ENCODE measurements at places on chromosomes 7 and 10.

- H3K4me1 ChIP-seq: no peaks in the 10 kb centered on the region
- no peak within 1 kb of the TSS for H3K4me3 ChIP-seq
- no peak within 1 kb of the TSS for H3K27ac ChIP-seq
- no peaks in the 10 kb centered on the region for H3K27me3 ChIP-seq
- H3K36me3 ChIP-seq: no peaks in the 10 kb centered on the region
Measured at GRCh38 chr7:151186640-151187408, at the start of gene ASB10. Gene ASB10, minus strand, starts transcription at chr7:151187250. Its CDS starts 120 bp downstream, at chr7:151187130.

DNA sequence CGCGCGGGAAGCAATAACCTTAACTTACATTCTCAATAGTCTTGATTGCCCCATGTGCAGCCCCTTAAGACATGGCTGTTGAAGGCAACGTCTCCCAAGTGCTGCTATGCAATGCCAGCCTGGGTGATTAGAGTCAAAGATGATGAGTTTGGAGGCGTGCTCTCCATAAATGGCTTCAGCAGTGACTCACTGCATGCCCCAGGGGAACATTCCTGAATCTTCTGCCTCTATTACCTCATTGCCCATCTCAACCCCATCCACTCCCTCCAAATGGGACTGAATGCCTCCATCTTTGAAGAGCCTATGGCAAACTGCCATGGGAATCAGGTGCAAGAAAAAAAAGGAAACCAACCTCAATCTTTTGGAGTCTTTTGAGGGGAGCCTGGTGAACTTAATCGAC, 282.8 kb downstream of the SNX10 start:
- no peak overlapping the region for H3K27ac ChIP-seq
- H3K27me3 ChIP-seq: no peaks in the 10 kb centered on the region
- no peaks in the 10 kb centered on the region for H3K4me1 ChIP-seq
- DNase-seq: no peak
- H3K4me3 ChIP-seq: no peak overlapping the region

DNA sequence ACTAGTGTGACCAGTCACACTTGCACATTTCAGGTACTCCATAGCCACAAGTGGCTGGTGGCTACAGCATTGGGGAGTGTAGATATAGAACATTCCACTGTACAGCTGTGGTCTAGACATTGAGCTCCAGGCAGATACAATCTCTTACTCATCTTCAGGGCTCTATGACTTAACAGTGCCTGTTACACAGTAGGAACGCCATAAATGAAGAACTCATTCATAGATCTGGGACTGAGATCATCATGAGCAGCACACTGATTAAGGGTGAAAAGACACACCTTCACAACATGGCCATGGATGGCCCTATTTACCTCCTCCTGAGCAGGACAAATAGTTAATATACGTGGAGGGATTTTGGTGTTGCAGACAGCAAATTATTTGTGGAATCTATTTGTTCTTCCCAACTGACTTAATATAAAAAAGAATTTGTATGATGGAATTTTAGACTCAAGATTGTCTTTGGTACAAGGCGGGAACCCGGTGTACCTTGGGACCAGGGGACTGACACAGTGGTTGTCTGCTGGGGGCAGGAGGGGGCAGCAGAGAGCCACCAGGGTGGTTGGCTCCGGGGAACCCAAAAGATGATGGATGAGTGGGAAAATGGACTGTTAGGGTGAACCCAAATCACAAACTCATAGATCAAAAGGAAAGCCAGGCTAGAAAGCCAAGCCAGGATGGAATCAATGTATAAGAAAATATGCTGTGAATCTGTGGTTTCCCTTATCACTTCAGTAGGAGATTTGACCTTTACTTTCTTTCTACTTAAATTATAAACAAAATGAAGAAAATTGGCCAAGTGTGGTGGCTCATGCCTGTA, 24.3 kb upstream of the CPA2 start:
- H3K36me3 ChIP-seq: no peaks in the 10 kb centered on the region
- no peak overlapping the region for H3K27ac ChIP-seq
- no peak overlapping the region for H3K4me3 ChIP-seq
- no peaks in the 10 kb centered on the region for H3K27me3 ChIP-seq

DNA sequence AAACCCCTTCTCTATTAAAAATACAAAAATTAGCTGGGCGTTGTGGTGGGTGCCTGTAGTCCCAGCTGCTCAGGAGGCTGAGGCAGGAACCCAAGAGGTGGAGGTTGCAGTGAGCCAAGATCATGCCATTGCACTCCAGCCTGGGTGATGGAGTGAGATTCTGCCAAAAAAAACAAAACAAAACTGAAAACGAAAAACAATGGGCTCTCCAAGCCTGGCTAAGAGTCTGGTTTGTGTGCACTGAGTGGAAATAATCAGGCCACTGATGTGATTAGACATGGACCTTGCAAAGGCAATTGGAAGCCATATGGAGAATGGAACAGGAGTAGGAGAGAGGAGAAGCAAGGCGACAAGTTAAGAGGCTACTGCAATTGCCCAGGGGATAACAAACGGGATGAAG, 60.1 kb upstream of the GSDME start:
- H3K4me3 ChIP-seq: no peak overlapping the region
- no peaks in the 10 kb centered on the region for H3K36me3 ChIP-seq
- H3K27ac ChIP-seq: no peak overlapping the region
- no peaks in the 10 kb centered on the region for H3K4me1 ChIP-seq

DNA sequence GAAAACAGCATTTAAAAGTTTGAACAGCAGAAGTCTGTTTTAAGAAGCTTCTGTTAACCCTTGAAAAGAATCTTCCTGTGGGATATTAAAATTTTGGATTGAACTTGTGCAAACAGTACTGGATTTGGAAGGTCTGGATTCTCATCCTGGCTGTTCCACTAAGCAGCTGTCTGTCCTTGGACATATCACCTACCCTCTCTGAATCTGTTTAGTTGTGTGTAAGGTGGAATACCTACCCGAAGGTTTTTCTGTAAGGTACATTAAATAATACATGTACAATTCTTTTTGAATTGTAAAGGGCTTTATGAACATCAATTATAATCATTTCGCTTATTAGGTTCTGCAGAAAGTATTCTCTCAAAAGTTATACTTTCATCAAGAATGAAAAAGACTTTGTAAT, 2.2 kb downstream of the PDCD4 start:
- peak overlapping the region; percentile 8 for H3K27ac ChIP-seq
- DNase-seq: no peak
- H3K27me3 ChIP-seq: no peaks in the 10 kb centered on the region
- peaks cover 19% of the 10 kb centered on the region for H3K4me1 ChIP-seq

- H3K4me1 ChIP-seq: no peaks in the 10 kb centered on the region
- H3K27me3 ChIP-seq: no peaks in the 10 kb centered on the region
- no peak overlapping the region for H3K27ac ChIP-seq
- H3K4me3 ChIP-seq: no peak overlapping the region
- no peaks in the 10 kb centered on the region for H3K36me3 ChIP-seq
Measured at GRCh38 chr7:3134745-3135144, 91.1 kb upstream of the CARD11 start.

DNA sequence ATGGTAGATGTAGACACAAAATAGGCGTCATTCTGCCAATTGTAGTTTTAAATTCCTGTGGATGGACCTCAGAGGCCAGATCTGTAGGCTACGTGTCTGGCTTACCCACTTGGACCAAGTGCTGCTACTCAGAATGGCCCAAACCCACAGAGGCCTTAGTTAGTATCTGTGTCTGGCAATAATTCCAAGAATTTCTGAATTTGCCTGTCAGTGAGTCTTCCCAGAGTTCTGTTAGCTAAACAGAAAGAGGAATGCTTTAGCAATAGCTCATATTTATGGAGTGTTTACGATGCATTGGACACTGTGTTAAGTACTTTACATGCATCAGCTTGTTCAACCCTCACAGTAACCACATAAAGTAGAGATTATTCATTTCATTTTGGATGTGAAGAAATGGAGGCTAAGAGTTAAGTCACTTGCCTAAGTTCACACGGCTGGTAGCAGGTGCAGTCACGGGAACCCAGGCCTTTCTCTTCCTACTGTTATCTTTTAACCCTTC, 231.8 kb downstream of the PTEN start:
- H3K4me1 ChIP-seq: no peaks in the 10 kb centered on the region
- no peaks in the 10 kb centered on the region for H3K27me3 ChIP-seq
- no peaks in the 10 kb centered on the region for H3K36me3 ChIP-seq
- DNase-seq: no peak
- H3K27ac ChIP-seq: no peak overlapping the region

GRCh38 chr10:73759512-73760115, 15.4 kb downstream of the SEC24C start:
- H3K27me3 ChIP-seq: no peaks in the 10 kb centered on the region
- H3K36me3 ChIP-seq: peaks cover 73% of the 10 kb centered on the region
- DNase-seq: peak; percentile 49
- H3K4me1 ChIP-seq: peaks cover 4% of the 10 kb centered on the region
- no peak overlapping the region for H3K4me3 ChIP-seq

GRCh38 chr7:8436965-8437364, 3.6 kb downstream of the NXPH1 start:
- no peak overlapping the region for H3K4me3 ChIP-seq
- no peaks in the 10 kb centered on the region for H3K4me1 ChIP-seq
- DNase-seq: no peak
- H3K36me3 ChIP-seq: no peaks in the 10 kb centered on the region
- H3K27ac ChIP-seq: no peak overlapping the region

GRCh38 chr7:33814936-33815335, 90.4 kb upstream of the BMPER start:
- H3K27me3 ChIP-seq: no peaks in the 10 kb centered on the region
- DNase-seq: no peak
- H3K36me3 ChIP-seq: no peaks in the 10 kb centered on the region
- no peaks in the 10 kb centered on the region for H3K4me1 ChIP-seq

GRCh38 chr10:5448333-5449001, 36.1 kb downstream of the NET1 start:
- DNase-seq: no peak
- H3K27me3 ChIP-seq: no peaks in the 10 kb centered on the region
- peak overlapping the region; percentile 87 for H3K27ac ChIP-seq
- H3K4me3 ChIP-seq: peak overlapping the region; percentile 67

DNA sequence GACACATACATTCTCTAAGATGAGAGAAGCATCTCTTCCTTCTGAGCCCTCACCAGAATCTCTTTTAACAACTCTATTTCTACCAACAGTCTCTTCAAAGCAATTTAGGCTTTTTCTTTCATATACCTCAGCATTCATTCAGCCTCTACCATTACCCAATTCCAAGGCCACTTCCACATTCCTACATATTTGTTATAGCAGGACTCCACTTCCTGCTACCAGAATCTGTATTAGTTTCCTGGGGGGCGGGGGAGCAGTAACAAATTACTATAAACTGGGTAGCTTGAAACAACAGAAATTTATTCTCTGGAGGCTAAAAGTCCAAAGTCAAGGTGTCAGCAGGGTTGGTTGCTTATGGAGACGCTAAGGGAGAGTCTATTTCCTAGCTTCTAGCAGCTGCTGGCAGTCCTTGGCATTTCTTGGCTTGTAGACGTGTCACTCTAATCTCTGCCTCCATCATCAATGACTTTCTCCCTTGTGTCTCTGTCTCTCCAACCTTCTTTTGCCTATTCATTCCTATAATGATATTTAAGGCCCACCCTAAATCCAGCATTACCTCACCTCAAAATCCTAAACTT, 7.4 kb downstream of the PRPS1L1 start:
- no peak for DNase-seq
- no peaks in the 10 kb centered on the region for H3K27me3 ChIP-seq
- H3K36me3 ChIP-seq: no peaks in the 10 kb centered on the region
- peak overlapping the region; percentile 10 for H3K27ac ChIP-seq

DNA sequence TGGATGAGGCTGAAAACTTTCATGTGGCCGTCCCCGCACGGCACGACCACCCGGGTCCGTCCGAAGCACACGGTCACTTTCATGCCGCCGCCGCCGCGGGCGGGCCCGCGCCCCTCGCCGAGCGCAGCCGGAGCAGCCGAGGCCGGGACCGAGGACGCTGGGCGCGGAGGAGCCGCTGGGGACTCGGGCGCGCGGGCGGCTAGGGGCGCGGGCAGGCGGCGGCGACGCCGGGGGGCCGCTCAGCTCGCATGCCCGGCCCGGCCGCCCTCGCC, 247 bp downstream of the PARD3 start:
- peak overlapping the region; percentile 66 for H3K27ac ChIP-seq
- no peak for DNase-seq
- no peaks in the 10 kb centered on the region for H3K4me1 ChIP-seq

DNA sequence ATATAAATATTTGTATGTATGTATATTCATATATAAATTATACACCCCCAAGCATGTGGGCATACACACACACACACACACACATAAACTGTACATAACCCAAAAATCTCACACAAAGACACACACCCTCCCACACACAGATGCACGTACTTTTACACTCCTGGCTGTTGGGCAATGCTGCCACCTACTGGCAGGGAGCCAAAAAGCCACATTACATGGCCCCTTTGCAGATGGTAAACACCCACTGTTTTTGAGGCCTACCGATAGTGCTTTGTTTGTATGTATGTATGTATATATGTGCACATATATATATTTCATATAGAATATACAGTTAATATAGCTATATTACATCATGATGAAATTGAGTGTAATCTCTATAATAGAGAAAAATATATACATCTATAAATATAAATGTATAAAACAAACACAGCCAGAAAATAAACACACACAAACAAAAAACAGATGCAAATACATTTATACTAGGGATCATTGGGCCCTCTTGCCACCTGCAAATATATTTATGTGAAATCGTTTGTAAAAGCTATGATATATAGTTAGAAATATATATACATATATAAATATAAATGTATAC, 120.1 kb upstream of the ACBD5 start:
- no peaks in the 10 kb centered on the region for H3K27me3 ChIP-seq
- H3K27ac ChIP-seq: no peak overlapping the region
- H3K4me1 ChIP-seq: no peaks in the 10 kb centered on the region
- peak; percentile 78 for DNase-seq

GRCh38 chr10:131282961-131283360, 28.6 kb downstream of the TCERG1L start:
- no peaks in the 10 kb centered on the region for H3K36me3 ChIP-seq
- DNase-seq: no peak
- H3K4me3 ChIP-seq: no peak overlapping the region
- H3K27me3 ChIP-seq: no peaks in the 10 kb centered on the region
- H3K27ac ChIP-seq: no peak overlapping the region

DNA sequence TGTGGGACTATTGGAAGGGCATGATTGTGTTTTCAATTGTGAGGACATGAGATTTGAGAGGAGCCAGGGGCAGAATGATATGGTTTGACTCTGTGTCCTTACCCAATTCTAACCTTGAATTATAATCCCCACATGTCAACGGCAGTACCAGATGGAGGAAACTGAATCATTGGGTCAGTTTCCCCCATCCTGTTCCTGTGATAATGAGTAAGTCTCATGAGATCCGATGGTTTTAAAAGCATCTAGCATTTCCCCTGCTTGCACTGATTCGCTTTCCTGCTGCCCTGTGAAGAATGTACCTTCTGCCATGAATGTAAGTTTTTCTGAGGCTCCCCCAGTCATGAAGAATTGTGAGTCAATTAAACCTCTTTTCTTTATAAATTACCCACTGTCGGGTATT, 1367.1 kb downstream of the XPNPEP1 start:
- H3K4me3 ChIP-seq: no peak overlapping the region
- H3K36me3 ChIP-seq: no peaks in the 10 kb centered on the region
